ENCODE measurements at places on chromosomes 1 and 21. TPM values are rescaled to one million over a fixed set of nuclear protein-coding genes. Genes with fewer than 3 reads are reported as not detected.

RGSL1 gene
- total RNA-seq: not detected

TRPM2 gene
- total RNA-seq: 0.09 TPM

PLCH2 gene
- total RNA-seq: 1.7 TPM

ARHGEF16 gene
- total RNA-seq: 20.3 TPM

INTS11 gene
- 165 TPM for total RNA-seq

DUSP12 gene
- total RNA-seq: 26.0 TPM

FGR gene
- 0.53 TPM for total RNA-seq

EFCAB7 gene
- total RNA-seq: 9.6 TPM

SPRR5 gene
- not detected for total RNA-seq

FCGR3B gene
- not detected for total RNA-seq

C1QTNF12 gene
- 10.2 TPM for total RNA-seq

CFAP107 gene
- not detected for total RNA-seq

STIL gene
- 12.3 TPM for total RNA-seq

GPR3 gene
- 1.7 TPM for total RNA-seq

PTPRF gene
- 464 TPM for total RNA-seq

TP53BP2 gene
- total RNA-seq: 75.3 TPM

PEAR1 gene
- total RNA-seq: 16.1 TPM

PLEKHA6 gene
- 34.0 TPM for total RNA-seq

KRTAP7-1 gene
- not detected for total RNA-seq

ATAD3A gene
- total RNA-seq: 35.4 TPM

CLCA1 gene
- total RNA-seq: not detected

CELF3 gene
- 1.2 TPM for total RNA-seq

DENND2C gene
- 2.3 TPM for total RNA-seq

FAM72C gene
- 2.0 TPM for total RNA-seq

S1PR1 gene
- total RNA-seq: 21.5 TPM

RPE65 gene
- not detected for total RNA-seq

TIE1 gene
- 1.7 TPM for total RNA-seq

COL6A2 gene
- 986 TPM for total RNA-seq

EXTL1 gene
- total RNA-seq: 7.1 TPM

RBM15 gene
- 41.0 TPM for total RNA-seq
